ENCODE measurements at places on chromosomes 13 and 19. TPM values are rescaled to one million over a fixed set of nuclear protein-coding genes. Genes with fewer than 3 reads are reported as not detected.

DNA sequence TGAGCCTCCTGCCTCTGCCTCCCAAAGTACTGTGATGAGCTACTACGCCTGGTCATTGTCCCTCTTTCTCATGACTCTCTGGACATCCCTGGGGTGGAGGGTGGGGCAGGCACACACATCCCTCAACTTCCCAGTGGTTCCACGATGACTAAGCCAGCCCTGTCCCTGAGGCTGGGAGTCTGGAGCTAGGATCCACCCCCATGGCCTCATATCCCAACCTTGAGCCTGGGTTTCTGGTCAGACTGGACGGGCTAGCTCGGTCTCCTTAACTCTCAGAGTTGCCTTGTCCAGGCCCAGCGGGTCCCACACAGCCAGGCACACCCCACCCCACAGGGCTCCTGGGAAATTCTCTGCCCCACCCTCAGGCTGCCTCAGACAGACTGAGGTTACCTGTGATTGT, 19.6 kb downstream of the IER2 start:
- no peak for DNase-seq

GRCh38 chr19:39514840-39515550, at the start of gene SELENOV:
TSS of gene SELENOV (plus strand) at chr19:39515139. CDS start at chr19:39515213, 74 bp downstream.
- no peak for DNase-seq

- no peak for DNase-seq
Observed at GRCh38 chr13:29481603-29482002, 113.9 kb downstream of the SLC7A1 start.

DNA sequence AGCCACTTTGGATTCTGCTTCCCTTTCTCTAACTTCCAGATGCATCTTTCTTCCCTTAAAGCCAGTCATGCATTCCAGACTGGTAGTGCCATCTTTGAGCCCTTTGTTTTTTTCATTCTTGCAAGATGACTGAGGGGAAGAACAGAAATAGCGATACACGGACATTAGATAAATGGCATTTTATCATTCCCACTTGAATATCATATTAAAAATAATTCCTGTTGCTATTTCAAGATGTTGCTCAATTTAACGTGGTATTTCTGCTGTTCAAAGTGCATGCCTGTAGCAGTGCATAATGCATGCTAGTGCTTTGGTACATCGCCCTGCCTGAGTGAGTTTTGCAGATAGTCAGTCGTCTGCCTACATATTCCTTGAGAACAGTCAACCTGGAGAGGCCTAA, 140.6 kb upstream of the FRY start:
- no peak for DNase-seq

DNA sequence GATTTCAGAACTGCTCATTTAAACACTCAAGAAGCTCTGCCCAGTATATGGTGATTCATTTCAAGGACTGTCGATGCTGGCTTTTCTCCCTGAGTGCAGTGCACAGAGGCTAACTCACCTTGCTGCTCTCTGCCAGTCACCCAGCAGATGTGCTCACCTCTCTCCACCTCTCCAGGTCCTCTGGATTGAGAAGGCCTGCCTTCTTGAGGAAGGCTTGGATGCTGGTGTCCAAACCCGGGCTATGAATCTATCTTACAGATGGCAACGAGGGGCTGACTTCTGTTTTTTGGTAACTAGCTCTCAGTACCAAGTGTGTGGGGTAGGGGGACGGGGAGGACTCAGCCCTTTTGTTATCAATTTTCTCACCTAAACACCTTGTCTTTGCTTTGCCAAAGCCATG, 47.6 kb downstream of the TEX29 start:
- DNase-seq, result no peak

- DNase-seq, result no peak
Observed at GRCh38 chr13:43441899-43442499, 344.8 kb downstream of the ENOX1 start.

DNA sequence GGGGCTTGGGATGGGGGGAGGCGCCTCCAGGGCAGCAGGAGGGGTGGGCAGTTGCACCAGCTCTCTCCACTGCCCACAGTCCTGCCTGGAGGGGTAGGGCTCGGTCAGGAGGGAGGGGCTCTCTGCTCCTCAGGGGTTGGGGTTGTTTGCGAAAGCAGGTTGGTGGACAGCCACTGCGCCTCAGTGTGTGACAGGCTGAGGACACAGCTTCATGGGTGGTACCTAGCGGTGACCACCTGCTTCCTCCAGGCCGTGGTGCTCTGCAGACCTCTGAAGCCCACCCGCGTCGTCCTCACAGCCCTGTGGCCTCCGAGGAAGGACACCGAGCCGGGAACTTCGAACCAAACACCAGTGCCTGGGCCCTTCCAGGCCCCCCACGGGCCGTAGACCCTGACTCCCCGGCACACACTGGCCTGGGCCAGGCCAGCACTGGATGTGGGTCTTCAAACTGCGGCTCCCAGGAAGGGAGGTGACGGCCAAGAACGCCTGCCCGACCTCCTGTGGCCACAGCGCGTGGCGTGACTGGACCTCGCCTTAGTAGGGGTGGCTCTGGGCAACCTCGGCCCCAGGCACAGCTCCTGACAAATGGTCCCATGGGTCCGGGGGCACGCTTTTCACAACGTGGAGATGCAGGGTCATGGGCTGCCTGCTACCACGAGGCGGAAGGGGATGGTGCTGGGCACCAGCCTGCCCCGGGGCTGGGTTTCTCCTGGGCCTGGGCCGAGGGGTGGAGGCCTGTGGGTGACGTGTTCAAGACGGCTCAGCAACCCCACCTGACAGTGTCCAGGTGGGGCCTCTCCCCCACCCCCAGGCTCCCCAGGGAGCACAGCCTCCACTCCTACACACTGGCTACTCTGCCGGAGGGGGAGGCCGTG, 173.2 kb downstream of the KDM4B start:
- no peak for DNase-seq

- DNase-seq, result no peak
Observed at GRCh38 chr19:14073925-14074838, 1.6 kb downstream of the MISP3 start.

- DNase-seq, result no peak
Observed at GRCh38 chr19:19406878-19407632, 1.6 kb downstream of the GATAD2A start.

DNA sequence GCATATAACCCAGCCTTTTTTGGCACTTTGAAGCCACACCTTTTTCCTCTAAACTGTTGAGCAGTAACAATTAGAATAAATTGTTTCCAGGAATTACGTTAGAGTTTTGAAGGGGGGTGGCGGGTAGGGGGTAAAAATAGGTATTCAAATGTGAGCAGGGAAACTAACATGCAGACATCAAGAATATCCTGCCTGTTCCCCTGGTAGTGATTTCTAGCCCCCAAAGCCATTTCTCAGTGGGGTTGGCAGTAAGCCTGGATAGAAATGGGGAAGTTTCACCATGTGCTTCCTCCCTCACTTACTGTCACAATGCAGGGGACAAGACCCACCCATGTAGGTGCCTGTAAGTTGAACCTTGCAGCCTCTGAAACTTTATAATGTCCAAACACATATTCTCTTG, 3.8 kb downstream of the DOCK9 start:
- no peak for DNase-seq

DNA sequence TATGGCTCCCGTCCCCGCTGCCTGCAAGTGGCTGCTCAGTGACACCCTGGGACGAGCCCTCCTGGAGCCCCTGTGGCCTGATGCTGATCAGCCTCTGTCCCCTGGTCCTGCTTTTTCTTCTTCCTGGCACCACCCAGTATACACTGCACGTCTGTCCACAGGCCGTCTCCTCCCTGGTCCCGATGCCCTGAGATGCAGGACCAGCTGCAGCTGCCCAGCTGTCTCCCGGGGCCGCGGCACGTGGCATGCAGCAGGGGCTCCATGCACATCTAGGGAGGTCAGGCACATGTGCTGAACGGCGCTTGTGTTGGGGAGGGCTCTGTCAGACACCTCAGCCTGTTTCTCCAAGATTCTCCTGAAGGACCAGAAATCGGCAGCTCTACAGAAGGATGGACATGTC, 30.2 kb downstream of the ZFR2 start:
- no peak for DNase-seq

GRCh38 chr13:70520275-70521036, 412.2 kb upstream of the KLHL1 start:
- DNase-seq, result no peak

- DNase-seq, result no peak
Observed at GRCh38 chr13:46846726-46847125, 49.8 kb upstream of the ESD start.

DNA sequence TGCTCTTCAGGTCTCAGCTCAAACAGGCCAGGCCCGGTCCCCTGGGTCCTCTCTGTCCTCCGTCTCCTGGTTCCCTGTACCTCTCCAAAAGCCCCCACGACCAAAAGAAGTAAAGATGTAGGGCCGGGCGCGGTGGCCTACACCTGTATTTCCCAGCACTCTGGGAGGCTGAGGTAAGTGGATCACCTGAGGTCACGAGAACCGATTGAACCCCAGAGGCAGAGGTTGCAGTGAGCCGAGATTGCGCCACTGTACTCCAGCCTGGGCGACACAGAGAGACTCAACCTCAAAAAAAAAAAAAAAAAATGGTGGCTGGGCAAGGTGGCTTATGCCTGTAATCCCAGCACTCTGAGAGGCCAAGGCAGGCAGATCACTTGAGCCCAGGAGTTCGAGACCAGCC, 22.0 kb upstream of the BCL3 start:
- no peak for DNase-seq

DNA sequence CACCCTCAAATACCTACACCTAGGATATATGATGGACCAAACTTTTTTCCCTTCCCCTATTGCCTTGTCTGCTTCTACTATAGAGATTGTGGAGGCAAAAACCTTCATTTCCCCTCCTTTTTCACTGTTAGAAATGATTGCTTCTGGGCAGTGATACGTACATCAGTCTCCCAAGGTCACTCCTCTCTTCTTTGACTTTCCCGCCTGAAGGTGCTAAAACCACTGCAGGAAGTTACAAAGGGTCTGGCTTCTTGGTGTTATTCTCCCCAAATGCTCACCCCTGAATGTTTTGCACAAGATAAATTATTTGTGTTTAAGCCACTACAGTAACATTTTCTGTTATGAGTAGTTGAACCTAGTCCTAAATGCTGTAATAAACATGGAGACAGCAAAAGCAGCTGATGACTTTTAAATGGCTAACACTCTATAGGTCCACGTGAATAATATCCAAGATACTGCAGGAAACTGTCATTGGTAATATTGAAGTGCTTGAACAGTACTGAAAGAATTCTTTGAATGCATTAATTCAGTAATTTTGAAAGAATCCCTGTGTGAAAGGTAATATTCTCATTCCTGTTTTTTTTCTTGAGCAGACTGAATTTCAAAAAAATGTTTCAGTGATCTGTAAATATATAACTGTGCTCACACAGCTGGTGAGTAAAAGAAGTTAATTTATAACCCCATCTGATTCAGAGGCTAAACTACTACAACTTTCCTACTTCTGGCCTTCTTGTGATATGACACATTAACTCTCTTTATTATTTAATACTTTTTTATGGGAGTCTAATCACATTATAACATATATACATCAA, 865.1 kb downstream of the EFNB2 start:
- DNase-seq, result no peak

DNA sequence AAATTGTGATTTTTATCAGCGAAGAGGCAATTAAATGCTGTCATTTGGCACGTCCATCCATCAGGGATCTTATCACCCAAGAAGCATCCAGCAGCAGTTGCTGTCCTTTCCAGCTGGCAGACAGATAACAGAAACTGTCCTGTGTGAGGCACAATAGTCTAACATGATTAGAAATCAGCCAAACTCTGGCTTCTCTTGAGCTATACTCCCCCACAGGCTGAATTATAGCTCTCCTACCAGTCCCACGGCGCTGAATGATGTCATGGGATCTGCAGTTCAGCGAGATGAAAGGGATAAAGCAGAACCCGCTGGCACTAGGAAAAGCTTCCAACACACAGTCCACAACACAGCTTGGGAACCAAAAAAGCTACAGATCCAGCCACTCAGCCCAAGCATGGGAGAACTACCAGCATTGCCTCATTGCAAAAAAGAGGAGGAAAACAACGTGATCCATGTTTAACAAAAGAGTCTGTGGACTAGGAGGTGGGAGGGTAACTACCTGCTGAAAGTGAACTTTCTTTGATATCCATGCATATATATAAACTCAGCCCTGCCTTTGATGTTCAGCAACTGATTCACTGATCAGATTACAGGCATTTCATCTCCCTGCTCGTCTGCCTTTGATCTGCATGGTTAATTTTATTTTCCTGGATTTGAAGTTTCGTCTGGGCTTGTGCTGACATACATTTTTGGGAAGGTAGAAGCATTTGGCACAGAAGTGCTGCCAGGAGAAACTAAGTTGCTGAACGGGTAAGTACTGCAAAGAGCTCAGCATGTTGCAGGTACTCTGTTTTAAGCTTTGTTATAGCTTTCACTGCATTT, at the start of gene TNFRSF19:
Gene TNFRSF19 (plus strand): TSS at position 314 of the 822 bp plus-strand sequence. CDS start 19,772 bp downstream, outside the sequence.
- DNase-seq, result no peak

GRCh38 chr19:28961772-28962500, 251.0 kb downstream of the UQCRFS1 start:
- DNase-seq, result no peak

GRCh38 chr19:19826875-19827274, 5.3 kb upstream of the ZNF506 start:
- DNase-seq, result no peak

DNA sequence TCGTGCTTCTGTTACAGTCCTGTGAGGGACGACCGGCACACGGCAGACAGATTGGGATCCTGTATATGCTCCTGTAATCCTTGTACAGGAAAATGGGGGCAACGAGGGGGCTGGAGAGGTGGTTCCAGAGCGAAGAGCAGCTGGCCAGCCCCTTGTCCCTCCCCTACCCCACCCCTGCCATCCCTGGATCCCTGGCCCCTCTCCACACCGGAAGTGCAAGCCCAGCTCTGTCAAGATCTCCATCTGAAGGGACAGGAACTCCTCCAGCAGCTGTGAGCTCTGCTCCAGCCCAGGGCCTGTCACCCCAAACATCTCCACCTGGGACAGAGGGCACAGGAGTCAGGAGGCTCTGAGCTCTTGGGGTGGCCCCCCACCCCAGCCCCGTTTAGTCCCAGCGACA, 5.5 kb upstream of the CCER2 start:
- no peak for DNase-seq

GRCh38 chr19:35141837-35142605, 1.0 kb upstream of the FXYD7 start:
- DNase-seq, result no peak

The UNC13A gene
- polyA plus RNA-seq, result 0.05 TPM

The WDR88 gene
- polyA plus RNA-seq, result 0.57 TPM

The PCSK4 gene
- 0.77 TPM for polyA plus RNA-seq

The CAPNS1 gene
- polyA plus RNA-seq, result 566 TPM

The C2CD4C gene
- polyA plus RNA-seq, result 0.63 TPM

The CGB5 gene
- not detected for polyA plus RNA-seq

The SBSN gene
- polyA plus RNA-seq, result not detected

The ZNF177 gene
- polyA plus RNA-seq, result not detected

The UQCRFS1 gene
- polyA plus RNA-seq, result 14.4 TPM

The KLF2 gene
- 48.1 TPM for polyA plus RNA-seq

The GNG7 gene
- 2.5 TPM for polyA plus RNA-seq

Data from muscle of arm (tissue), 14 donors.